HuH-7.5 (cell line): ENCODE measurements at places on chromosomes 7 and 10.

GRCh38 chr10:101686133-101686925 is 8.6 kb downstream of the FBXW4 start:
- DNase-seq: no peak

DNA sequence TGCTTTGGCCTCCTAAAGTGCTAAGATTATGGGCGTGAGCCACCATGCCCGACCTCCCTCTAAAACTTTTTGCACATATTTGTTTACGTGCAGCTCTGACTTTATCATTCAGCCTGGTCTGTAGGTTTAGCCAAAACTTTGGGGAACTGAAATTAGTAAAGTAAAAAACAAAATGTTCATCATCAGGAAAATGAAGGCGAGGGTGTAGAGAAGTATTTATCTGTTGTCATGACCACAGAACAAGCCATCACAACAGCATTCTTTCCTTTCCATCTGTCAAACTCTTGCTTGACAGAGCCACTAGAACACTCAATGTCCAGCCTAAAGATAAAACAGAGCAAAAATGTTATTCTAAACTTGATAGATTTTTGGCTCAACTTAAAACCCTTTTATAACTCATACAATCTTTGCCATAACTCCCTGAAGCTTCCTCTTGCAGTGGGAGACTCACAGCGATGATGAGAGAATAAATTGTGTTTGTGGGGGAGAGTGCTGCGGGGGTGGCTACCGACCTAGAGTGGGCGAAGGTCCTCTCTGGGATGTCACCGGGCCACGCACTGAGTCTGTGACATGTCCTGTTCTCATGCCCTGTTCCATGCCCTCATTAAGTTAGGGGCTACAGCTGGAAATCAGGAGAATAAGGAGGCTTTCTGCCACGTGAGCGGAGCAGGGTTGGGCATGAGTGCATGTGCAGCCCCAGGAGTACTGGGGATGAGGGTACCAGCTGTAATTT is 58.6 kb upstream of the MKRN1 start:
- DNase-seq: no peak

GRCh38 chr7:27519793-27520469 is 142.8 kb downstream of the HIBADH start:
- no peak for DNase-seq

DNA sequence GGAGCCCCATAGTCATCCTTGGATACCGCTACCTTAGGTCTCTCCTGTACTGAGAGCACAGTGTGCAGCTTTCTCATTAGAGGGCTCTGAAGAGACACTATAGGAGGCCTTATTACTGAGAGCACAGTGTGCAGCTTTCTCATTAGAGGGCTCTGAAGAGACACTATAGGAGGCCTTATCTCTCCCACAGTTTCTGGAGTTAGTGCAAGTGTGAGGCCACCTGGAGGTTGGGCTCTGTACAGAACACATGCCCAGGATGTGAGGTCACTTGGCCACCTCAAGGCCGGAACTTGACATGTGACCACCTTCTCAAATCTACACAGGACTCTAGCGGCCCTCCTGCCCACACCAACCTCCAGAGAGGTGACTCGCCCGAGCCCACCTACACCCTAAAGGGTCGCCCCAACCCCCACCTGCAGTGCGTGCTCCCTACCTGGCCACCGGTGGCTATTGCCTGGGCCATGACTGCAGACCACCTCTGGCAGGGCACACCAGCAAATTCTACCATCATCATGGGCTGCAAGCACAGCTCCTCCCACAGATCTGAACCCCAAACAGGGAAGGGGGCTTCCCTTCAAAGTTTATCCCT is 24.6 kb downstream of the FRMPD2 start:
- no peak for DNase-seq

GRCh38 chr10:118792526-118792925 is 37.8 kb upstream of the CACUL1 start:
- DNase-seq: no peak

DNA sequence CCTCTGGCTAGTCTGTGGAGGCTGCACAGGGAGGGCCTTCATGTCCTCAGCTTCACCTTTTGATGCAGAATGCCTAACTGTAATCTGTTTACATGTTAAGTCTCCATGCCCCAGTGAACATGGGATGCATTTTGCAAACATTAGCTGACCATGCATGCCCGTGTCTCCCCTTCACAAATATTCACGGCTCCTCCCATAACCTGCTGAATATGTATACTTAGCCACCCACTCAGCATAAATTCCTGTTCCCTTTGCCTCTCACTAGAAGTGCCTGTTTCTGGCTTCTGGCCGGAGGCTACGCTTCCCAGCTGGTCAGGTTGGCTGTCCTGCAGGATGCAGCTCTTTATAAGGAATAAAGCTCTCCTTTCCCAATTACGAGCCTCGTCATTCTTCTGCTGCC is 552.7 kb downstream of the DNAJB6 start:
- no peak for DNase-seq

- DNase-seq: peak; percentile 4
Measured at GRCh38 chr7:2357571-2357970, 2.9 kb downstream of the EIF3B start.

DNA sequence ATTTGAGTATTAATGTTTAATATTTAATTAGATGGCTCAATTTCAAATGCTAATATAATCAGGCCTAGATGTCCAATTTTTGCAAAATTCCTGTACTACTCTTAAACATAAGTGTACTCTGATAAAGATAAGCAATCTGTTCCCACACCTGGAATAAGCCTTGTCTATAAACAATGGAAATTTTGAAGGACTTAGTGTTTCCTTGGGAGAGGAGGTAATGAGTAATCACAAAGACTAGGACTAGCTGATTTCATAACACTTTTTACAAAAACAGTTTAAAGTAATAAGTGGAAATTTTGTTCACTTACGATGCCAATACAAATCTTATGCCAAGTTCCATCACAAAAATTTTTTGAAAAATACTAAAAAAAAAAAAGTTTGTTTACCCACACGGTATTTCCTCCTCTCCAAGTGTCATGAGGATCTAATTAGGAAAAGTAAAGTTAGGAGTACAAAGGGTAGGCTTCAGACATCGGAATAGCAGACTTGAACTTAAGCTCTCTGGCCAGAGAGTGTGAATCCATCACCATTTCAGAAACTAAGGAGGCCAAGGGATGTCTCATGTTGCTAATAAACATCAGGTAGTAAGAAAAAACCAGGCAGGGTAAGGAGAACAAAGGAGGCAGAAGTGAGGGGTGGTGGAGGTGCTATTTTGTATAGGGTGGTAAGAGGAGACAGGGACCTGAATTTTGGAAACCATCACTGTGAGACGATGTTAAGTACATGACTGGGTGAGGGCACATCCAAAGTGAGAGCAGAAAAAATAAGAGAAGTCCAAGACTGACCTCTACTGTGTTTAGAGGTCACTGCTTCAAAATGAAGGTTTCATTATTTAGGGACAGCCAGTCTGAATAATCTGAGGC is 61.3 kb downstream of the RAPGEF5 start:
- DNase-seq: no peak

DNA sequence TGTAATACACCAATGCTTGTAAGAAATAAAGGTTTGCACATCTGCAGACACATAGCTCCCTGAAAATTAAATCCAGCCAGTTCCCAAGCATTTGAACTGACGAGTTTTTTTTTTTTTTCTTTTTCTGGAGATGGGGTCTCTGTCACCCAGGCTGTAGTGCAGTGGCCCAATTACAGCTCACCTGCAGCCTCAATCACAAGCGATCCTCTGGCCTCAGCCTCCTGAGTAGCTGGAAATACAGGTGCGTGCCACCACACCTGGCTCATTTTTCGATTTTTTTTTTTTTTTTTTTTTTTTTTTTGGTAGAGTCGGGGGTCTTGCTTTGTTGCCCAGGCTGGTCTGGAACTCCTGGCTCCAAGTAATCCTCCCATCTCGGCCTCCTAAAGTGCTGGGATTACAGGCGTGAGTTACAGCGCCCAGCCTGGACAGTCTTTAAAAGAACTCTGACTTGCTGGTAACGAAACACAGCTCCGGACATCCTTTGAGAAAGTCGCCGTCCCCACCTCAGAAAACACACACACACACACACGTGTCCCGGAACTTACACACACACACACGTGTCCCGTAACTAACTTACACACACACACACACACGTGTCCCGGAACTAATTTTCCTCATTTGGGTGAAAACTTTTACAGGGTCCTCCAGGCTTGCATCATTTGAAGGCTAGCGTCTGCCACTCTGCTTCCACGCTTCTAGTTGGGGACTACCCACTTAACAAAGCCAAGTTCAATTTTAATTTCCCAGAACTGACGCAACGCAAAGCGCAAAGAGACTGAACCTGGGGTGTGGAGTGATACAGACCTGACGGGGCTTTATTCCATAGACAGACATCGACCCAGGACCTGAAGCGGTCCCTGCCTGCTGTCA is 18.6 kb downstream of the OCM2 start:
- DNase-seq: peak; percentile 22

GRCh38 chr10:87675396-87676376 is 16.0 kb downstream of the PAPSS2 start:
- no peak for DNase-seq

DNA sequence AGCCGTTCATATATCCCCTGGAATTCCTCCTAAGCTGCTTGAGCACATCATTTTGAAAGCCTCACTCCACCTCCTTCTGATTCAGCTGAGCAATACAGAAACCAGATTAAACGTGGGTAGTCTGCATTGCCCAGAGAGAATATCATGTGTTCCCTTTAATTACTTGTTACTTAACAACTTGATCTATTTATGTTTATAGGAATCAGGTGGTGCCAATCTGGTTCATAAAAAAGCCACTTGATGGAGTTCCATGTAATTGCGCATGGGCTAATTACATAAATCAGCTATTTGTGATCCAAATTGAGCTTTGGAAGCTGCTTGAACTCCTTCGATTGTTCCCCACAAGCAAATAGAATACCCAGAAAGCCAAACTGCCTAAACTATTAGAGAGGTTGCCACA is 114.7 kb upstream of the ADCY1 start:
- DNase-seq: no peak

GRCh38 chr7:132250480-132251326 is 325.6 kb downstream of the PLXNA4 start:
- no peak for DNase-seq

DNA sequence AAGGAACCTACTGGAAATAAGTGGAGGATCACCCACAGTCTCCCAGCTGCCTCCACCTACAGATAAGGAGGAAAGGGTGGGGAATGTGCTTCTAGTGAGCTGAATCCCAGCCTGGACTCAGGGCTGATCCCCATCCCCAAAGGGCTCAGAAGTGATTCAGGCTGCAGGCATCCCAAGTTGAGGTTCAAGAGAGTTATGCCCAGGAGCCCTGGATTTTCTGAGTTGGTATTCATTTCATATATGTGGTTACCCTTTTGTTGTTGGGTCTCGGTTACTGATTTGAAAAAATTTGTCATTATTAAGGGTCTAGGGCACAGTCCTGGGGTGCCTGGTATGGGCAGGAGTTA is 30.0 kb upstream of the SRGN start:
- DNase-seq: no peak

DNA sequence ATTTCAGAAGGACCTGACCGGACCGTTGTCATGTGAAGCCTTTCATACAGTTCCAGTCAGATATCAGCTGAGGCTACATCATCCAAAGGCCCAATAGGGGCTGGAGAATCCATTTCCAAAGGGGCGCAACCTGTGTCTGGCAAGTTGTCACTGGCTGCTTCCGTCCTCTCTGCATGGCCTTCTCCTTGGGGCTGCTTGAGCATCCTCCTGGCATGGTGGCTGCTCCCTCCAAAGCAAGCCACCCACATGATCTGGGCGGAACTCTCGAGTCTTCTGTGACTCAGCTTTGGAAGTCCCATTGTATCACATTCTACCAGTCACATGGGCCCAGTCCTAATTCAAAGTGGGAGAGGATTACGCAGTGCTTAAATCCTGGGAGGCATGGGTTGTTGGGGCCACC is 207.0 kb upstream of the SHH start:
- no peak for DNase-seq

DNA sequence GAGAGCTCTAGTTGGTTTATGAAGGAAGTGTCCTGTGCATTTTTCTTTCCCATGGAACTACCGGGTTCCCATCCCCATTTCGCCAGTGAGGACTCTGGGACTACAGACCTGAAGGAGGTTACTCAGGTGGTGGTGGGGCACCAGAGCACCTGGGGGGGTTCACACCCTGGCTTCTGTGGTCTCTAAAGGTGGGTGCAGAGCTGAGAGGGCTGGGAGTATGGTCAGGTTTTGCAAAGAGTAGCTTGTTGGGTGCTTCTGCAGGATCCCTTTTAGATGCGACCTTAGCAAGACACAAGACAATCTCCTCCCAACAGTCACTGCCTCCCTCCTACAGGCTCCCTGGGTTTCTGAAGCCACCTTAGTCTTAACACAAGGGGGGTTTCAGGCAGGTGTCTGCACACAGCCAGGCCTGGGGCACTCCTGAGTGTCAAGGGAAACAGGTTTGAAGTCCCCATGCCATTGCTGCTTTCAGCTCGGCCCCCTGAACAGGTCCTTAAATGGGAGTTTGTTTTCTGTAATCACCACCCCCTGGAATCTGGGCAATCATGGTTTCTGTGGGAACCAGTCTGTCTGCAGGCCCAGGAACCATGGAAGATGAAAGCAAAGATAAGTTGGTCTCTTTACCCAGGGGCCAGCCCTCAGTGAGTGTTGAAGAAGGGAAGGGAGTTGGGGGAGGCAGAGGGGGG is 9.9 kb upstream of the CXCL12 start:
- DNase-seq: no peak

DNA sequence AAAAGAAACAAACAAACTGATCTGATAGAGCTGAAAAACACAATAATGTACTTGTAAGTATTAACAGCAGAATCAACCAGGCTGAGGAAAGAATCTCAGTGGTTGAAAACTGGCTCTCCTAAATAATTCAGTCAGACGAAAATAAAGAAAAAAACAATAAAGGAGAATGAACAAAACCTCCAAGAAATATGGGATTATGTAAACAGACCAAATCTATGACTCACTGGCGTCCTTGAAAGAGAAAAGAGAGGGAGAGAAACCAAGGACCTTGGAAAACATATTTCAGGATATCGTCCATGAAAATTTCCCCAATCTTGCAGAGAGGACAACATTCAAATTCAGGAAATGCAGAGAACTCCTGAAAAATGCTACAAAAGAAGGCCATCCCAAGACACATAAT is 62.9 kb downstream of the FBXL13 start:
- DNase-seq: no peak

GRCh38 chr10:125002423-125003145 is 60.7 kb downstream of the ZRANB1 start:
- no peak for DNase-seq

DNA sequence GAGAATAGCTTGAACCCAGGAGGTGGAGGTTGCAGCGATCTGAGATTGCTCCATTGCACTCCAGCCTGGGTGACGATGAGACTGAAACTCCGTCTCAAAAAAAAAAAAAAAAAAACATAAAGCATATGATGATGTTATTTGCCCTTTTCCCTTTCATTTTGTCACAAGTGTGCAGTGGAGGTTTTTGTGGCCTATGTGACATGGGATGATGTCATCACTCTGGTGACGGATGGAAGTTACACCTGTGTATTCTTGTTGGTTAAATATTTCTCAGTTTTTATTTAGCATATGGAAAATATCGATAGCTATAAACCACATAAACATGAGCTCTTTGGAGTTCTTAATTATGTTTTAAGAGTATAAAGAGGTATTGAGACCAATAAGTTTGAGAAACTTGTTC is 71.8 kb upstream of the EMX2 start:
- no peak for DNase-seq

GRCh38 chr10:124520558-124521428 is 59.2 kb downstream of the LHPP start:
- DNase-seq: no peak

GRCh38 chr10:5581670-5582566 is 57.2 kb downstream of the CALML3 start:
- DNase-seq: no peak
